RWPE2 (cell line): ENCODE measurements at places on chromosomes 4 and X.

- DNase-seq: no peak
Measured at GRCh38 chrX:130082244-130083106, 27.8 kb downstream of the ELF4 start.

DNA sequence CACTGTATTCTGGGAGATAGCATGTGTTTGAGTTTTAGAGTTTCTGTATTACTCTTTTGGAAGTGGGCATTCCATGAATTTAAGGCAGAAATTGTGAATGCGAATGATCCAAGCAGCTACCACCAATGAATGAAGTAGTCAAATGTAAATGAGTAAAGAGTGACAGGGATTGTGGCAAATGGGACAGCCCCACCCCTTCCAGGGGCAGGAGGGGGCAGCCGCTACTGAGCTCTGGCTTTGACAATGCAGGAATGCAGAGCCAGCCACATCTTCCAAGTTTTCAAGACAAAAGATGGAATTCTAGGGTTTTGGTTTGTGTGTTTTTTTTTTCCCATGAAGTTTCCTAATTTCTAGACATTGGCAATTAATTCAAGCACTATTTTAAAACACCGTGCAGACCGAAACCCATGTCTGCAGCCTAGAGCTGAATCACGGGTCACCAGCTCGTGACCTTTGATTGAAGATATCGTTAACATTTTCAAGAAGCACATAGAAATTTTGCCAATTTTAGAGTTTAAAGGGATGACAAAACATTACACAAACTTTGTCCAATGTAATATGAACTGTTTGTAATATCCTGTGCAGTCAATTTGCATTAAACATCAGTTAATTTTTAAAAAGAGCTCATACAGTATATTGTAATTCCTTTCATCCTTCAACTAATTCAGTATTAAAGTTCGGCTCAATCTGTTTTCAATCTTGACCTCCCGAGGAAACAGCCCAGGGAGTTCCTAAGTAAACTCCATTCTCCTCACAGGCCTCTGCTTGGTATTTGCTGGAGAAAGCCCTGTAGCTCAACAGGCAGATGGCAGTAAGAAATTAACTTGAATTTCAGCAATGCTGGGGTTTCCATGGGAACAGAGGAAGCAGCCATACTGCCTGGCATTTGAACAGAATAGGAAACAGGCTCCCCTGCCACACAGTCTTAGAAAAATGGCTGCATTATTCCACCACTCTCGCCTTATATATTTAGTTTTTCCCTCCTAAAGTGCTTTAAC, 83.4 kb downstream of the UCHL1 start:
- no peak for DNase-seq

DNA sequence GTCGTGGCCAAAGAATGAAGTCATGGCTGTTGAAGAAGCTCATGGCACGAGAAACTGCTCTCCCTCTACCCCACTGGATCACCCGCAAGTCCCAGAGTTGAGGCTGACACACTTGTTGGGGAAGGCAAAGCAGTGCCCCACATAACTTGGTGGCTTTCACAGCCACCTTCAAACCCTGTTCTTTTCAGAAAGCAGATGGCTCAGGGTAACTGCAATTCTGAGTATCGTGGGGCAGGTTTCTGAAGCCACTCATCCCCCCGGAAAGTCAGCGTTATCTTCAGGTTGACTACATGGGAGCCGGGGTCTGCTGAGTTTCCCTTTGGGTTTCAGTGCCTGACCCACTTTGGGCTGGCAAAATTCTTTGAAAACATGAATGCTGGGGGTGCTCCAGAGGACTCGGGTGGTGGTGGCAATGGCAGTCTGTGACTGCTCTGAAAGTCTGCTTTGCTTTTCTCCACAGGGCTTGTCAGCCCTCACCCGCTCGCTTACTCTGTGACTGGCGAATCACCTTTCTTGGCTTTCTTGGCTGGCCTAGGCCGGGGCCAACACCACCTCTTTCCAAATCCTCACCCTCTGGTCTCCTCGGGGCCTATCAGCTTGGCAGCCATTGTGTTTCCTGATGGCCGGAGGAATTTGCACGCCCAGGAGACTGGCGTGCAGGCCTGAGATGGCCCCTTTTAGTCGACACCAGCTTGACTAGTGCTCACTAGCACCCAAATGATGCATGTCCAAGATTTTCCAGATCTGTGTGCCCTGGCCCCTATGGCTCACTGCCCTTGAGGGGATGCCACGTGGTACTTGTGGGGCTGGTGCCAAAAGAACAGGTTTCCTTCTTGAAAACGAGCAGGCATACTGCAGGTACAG, 7.3 kb downstream of the PPP1R3F start:
- no peak for DNase-seq

GRCh38 chr4:42320822-42321388, 76.4 kb upstream of the SHISA3 start:
- DNase-seq: no peak

GRCh38 chr4:156596026-156596425, 375.6 kb downstream of the PDGFC start:
- DNase-seq: no peak
